ENCODE measurements at places on chromosomes 6 and 20.

DNA sequence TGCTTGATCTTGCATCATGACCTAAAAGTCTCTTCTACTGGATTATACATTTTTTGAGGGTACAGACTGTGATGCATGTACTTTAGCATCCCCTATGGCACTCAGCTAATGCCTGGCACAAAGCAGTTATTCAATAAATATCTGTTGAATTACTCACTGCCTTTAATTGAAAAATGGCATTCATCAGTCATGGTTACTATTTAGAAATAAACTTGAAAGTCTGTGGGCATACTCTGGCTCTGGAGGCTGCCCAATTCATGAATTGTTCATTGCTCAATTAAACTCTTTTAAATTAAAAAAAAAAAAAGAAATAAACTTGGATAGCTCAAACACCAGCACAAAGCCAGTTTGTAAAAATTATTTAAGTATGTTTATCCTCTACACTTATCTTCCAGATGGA is 40.0 kb downstream of the HEBP2 start:
- no peak for DNase-seq

- no peak for DNase-seq
Measured at GRCh38 chr6:56890066-56890465, 64.8 kb upstream of the BEND6 start.

DNA sequence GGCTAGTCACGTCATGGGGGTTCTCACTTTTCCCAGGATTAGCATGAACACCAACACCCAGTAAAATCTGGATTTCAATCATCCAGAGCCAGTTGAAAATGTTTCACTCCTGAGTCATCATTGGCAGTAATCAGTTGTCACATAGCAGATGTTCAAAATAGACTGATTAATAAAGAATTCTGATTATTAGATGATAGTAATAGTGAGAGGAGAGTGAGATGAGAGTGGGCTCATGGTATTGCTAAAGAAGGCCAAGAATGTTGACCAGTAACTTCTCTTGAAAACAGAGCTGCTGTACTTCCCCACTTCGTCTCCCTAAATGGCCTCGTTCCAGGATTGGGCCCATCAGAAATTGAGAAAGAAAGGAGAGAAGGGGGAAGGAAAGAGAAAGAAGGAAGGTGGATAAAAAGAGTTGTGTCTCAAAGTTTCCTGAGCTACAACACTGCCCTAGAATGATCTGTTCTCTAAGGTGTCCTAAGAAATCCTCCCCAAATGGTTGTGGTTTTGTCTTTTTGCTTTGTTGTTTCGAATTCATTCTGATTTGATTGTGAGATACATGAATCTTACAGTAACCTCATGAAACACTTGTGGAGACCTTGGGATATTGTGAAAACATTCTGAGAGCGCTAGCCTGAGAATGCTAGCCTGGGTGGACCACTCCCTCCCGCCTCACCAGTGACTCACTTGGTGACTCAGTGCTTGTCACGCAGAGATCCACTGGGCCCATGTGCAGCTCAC is 502.2 kb upstream of the JARID2 start:
- peak; percentile 84 for DNase-seq

- DNase-seq: no peak
Measured at GRCh38 chr6:161549977-161550655, 276.3 kb upstream of the AGPAT4 start.

- no peak for DNase-seq
Measured at GRCh38 chr6:10048370-10049297, 366.2 kb downstream of the TFAP2A start.

DNA sequence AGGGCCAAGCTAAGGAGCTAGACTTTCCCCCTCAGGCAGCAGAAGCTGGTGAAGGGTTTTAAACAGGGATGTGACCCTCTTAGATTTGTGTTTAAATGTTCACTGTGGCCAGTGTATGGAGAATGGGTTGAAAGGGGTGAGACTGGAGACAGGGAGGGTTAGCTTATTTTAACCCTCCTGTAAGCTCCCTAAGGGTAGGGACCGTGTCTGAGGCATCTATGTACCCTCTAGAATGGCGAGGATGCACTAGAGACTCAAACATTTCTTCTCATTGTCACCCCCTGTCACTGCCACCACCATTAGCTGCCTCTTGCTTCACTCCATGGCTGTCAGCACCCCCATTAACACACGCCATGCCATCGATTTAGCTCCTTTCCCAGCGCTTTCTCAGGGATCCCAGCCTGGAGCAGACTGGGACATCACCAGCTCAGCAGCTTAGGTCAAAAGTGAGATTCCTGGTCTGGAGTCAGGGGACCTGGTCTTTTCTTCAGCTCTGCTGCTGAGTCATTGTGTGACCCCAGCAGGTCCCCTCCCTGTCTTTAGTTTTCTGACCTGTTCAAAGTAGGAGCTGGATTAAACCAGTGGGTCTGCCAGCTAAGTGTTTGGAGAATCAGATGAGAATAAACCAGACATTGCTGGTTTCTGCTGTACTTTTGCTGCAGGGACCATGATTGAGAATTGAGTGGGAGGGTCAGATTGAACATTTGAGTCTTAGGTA is 1.1 kb upstream of the SLC22A7 start:
- DNase-seq: no peak

- no peak for DNase-seq
Measured at GRCh38 chr6:157761331-157761921, 61.6 kb upstream of the SNX9 start.

DNA sequence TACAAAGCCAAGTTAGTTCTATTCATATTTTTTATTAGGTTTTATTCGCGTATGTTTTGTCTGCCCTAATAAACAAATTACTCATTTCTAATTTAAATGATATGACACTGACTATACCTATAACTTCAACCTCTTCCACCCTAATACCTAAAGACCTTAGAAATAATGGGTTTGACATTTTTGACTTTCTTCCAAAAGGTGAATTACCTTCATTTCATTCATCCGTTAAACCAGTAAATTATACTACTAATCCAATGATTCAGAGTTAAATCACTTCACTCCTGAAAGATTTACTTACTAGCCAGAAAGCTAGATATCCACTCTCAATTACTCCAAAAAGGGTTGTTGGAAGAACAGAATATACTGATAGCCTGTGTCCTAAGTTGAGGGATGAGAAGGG is 5.2 kb downstream of the MRPS10 start:
- DNase-seq: no peak

DNA sequence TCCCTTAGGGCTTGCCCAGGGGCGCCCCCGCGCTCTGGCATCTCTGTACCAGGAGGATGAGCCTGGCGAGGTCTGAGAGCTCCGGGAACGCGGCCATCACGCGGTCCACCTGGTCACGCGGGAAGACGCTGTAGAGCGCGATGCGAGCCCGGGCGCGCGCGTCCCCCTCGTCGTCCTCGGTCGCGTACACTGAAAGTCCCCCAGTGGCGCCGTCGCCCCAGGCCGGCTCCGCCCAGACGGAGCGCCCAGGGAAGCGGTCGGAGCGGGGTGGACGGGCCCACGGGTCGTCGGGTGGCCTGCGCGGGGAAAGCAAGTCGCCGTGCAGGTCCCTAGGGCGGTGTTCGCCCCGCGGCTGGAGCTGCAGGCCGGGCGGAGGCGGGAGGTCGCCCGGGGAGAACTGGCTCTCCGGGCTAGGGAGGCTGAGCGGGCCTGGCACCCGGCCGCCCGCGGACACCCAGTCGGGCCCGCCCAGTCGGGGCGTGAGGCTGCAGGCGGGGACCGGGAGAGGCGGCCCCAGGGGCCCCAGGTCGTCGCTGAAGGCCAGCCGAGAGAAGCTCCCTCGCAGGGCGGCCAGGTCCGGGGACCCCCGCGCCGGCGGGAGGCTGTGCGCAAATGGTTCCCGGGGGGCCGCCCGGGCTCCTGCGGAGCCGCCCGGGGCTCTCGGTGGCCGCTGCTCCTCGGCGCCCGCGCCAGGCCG is 34.0 kb downstream of the ZC3H12D start:
- no peak for DNase-seq

DNA sequence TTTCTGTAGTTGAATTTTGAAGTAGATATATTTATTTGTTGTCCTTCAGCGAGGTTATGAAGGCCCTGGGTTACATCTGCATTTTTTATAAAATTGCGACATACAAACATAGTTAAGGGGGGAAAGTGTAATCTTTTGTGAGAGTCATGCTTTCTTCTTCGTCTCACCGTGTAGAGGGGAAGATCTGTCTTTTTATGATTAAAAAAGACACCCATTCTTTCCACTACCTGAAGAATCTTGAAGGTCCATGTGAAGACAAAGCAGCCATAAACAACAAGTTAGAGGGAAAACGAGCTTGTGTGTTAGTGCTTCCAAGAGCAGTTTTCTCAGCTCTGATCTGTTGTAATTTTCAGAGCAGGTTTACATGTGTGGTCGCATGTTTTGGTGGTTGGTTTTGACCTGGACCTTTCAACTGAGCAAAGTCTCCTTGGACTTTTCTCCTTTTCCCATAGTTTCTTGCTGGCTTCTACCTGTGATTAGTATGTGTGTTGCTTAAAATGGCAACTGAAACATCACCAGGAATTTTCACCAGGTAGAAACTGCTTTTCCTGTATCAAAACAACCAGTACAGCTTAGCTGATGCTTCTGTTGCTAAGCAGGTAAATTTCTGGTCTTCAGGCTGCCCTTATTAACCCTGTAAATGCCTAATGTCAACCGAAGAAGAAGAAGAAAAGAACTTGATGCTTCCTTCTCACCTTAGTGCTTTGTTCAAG is 37.3 kb downstream of the RREB1 start:
- DNase-seq: no peak

GRCh38 chr6:38234934-38235682 is 404.6 kb downstream of the BTBD9 start:
- DNase-seq: no peak

DNA sequence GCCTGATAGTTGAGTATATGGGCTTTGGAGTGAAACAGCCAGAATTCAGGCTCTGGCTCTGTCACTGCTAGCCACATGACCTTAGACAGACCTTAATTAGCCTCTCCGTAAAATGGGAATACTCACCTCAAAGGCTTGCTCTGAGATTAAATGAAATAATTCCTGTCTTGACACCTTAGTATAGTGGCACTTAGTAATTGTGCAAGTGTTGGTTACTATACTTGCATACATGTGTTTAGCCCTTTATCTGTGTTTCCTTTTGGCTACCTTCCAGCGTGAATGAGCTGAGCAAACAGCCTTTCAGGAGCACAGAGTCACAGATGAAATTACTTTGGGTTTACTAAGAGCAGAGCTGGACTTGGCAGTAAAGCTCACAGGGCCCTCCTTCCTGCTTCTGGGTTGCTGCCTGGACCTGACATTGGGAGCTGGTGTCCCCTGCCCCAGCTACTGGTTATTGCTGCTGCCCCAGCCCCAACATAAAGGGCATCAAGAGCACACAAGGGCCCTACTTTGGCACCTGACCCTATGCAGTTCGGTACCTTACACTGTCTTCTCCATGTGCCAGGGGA is 32.8 kb downstream of the CD164 start:
- DNase-seq: no peak

DNA sequence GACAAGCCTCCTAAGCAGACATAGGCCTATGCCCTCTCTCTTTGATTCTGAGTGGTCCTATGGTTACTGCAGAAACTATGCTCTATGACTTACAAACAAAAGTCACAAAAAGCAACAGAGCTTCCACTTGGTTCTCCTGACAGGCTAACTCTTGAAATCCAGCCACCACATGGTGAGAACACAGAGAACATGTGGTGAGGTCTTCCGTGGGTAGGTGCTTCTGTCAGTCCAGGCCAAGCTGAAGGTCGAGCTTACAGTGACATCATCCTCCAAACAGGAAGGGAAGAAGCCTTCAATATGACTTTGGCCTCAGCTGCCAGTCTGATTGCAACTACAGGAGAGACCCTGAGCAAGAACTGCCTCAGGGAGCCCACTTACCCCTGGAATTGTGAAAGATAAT is 265.5 kb downstream of the TBX18 start:
- no peak for DNase-seq

- no peak for DNase-seq
Measured at GRCh38 chr6:30657454-30657853, 10.5 kb downstream of the C6orf136 start.

DNA sequence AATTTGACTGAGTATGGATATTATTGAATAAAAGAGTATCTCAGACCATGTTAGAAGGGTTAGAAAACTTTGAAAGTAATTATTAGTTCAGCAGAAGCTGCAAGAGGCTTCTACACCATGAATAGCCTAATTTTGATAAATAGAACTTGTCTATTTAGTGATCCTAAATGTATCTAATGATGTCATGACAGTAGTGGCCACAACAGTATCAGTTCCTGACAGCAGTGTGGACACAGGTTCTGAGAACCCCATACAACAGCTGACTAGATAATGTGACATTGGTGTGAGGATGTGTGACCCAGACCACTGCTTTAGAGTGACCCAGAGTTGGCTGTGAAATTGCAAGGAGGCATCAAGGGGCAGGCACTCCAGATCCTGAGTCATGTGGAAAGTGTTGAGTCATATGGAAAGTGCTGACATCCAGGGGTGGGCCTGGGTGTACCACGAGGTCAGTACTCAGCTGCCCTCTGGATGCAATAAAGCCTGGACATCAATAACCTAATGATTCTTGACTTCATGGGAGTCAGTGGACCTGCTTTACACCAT is 754.7 kb downstream of the DHX35 start:
- no peak for DNase-seq

GRCh38 chr6:36724514-36725390 is 27.1 kb downstream of the RAB44 start:
- peak; percentile 67 for DNase-seq

Measured in stimulated activated CD4-positive, alpha-beta T cell treated with anti-CD3 and anti-CD28 coated beads, Interleukin-2, amount 100 ng/mL, for 24 hours (primary cell).